ENCODE measurements at places on chromosomes 4 and X.

DNA sequence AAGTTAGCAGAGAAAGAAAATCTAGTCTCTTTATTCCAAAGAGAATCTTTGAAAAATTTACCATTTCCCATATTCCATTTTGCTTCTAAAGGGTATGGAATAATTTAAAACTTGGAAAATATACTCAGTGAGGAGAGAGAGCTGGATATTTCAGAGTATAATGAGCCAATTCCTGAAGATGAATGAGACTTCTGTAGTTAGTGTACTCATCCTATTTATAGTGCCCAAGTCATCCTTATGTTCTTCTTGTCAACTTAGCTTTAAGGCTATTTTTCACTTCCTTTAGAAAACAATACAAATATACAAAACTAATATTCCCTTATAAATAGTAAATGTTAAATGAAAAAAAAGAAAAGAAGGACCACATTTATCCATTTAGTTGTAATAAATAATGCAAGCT lies 302.6 kb downstream of the IQCM start:
- no peak for DNase-seq

- DNase-seq, result no peak
Observed at GRCh38 chrX:23435108-23435507, 100.5 kb downstream of the PTCHD1 start.

- no peak for DNase-seq
Observed at GRCh38 chrX:41960142-41960541, 36.8 kb upstream of the CASK start.

DNA sequence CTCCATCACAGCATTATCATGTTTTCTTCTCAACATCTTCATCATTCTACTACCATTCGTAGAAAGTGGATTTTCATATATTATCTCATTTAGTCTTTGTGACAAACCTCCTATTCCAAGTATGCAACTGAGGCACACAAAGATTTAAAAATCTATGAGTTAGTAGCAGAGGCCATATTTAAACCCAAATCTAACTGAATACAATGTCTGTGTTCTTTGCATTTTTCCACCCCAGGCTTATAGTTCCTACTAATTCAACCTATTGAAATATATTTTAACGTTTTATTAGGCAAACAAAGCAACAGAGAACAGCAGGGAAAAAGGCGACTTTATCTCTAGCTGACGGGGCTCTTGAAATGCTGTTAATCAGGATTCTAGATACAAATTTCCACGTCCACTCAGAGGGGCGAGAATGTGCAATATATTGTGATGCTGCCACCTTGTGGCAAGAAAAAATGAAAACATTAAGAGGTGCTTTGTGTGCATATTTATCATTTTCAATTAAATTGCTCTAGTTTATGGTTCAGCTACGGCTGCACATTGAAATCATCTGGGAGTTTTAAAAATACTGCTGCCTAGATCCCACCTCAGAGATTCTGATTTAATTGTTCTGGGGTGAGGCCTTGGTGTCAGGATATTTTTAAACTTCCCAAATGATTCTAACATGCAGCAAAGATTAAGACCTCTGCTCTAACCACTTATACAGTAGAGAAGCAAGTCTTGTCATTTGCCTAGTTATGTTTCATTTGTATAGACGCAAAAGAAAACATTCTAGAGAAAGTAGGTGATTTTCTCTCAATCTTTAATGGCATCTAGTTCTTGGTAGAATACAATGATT lies 315.9 kb downstream of the MAPK10 start:
- peak; percentile 73 for DNase-seq

- no peak for DNase-seq
Observed at GRCh38 chr4:113776679-113777078, 15.1 kb upstream of the CAMK2D start.

GRCh38 chr4:183057255-183057654 lies 41.8 kb upstream of the WWC2 start:
- DNase-seq, result no peak

- no peak for DNase-seq
Observed at GRCh38 chr4:130073145-130073790, 977.3 kb downstream of the C4orf33 start.

DNA sequence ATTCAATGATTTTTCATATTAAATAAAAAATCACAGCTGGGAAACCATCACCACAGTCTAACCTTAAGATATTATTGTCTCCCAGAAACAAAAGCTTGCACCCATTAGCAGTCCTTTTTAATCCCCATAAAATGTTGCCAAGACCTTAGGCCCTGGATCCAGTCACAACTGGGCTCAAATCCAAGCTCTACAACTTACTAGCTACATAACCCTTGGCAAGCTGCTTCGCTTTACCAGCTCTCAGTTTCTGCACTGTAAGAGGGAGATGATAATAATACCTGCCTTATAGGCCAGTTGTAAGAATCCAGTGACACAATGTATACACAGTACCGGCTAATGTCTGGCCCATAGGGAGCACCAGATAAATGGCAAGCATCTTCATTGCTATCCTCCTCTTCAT lies 400.9 kb upstream of the FGF13 start:
- peak; percentile 73 for DNase-seq

GRCh38 chr4:89371614-89372013 lies 64.0 kb upstream of the GPRIN3 start:
- no peak for DNase-seq

DNA sequence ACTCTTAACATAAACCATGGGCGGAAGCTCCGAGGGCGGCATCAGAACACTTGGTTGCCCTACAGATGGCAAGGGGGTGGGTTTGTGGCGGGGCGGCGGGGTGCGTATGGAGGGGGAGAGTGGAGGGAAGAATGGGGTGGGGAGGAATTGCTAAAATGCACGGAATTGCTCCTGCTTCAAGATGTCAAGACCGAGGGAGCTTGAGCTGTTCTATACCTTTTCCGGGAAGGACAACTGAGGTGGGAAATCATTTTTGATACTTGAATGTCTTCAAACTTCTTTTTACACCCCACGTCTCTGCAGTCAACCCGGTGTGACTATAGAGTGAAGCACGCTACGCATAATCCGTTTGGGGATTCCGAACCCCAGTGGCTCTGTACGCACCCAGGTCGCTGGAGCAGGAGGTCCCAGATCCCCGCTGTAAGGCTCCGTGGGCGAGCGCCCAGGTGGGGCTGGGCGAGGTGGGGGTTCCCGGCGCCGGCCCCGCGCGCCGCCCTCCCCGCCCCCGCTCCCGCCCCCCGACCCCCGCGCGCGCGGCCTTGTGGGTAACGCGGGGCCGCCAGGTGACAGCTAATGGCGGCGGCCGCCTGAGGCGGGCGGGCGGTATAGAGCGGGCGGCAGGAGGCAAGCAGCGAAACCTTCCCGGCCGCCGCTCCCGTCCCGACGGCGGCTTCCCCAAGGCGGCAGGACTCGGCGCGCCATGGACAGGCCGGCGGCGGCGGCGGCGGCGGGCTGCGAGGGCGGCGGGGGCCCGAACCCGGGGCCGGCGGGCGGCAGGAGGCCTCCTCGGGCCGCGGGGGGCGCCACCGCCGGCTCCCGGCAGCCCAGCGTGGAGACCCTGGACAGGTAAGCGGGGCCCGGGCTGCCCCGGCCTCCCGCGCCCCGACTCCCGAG lies at the start of gene MTMR1:
MTMR1 (plus strand) TSS at position 566 of the 894 bp plus-strand sequence; CDS start at position 701, 135 bp downstream.
- no peak for DNase-seq

DNA sequence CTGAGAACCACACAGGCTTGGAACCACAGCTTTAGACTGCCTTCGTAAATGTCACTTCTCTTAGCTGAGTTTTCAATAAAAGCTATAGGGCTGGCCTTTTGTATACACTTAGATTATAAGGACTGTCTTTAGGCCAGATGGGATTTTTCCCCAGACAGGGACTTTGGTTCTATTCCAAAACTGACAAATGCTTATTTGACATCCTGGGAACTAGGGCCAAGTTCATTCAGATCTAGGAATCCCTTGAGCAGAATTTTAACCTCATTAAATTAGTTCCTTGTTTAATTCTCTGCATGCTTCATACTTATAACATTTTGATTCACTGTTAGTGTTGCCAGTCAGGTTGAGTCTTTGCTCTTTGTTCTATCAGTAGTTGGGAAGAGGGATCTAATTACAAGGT lies 23.1 kb downstream of the ZRSR2 start:
- DNase-seq, result no peak

DNA sequence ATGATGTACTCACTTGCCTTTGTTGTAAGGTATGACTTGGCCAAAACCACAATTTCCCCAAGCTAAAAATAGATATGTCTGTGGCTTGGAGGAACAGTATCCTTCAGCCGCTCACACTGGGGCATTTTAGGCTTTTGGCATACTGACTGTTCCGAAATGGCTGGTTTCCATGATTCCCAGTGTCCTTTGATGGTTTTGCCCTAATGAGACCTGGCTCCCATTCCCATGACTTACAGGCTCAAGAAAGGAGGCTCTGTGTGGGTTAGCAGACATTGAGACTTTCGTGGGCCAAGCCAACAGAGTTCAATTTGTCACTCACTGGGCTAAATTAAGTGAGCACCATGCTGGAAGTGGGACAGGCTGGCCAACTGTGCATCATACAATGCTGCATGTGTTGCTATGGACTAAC lies 150.6 kb downstream of the CEP135 start:
- DNase-seq, result no peak

- no peak for DNase-seq
Observed at GRCh38 chr4:107937040-107937439, 5.7 kb downstream of the CYP2U1 start.

GRCh38 chr4:84638092-84638491 lies 55.2 kb downstream of the CDS1 start:
- no peak for DNase-seq

DNA sequence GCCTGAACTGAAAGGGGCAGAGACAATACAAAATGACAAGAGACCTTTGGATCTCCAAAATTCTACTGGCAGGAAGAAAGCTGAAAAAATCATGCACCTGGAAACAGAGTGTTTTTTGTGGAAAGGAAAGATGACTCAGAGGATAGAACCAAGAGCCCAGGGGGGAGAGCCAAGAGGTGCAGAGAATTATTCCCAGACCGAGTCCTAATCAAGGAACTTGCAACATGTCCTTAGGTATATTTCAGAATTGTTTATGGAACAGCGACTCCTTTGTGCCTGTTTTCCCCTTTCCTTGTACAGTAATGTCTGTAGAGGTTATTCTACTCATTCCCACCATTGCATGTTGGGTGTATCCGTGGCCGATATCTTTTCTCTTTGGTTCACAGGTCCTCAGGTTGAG lies 71.7 kb downstream of the YIPF6 start:
- DNase-seq, result no peak

DNA sequence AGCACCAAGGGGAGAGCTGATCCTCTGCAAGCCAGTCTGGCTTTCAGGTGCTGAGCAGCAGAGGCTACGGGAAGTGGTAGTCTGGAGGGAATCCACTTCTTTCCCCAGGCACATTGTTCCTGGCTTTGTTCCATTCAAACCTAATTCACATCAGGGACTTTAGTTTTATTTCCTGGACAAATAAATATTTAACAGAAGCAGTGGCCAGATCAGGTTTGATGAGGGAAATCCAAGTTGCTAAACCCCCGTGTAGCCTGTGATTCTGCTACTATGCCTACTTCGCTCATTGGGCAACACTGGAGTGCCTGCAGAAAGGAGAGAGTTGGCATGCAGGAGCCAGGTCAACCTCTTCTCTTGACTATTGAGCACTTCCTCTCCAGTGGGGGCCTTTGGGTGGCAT lies 13.8 kb upstream of the STBD1 start:
- DNase-seq, result no peak

DNA sequence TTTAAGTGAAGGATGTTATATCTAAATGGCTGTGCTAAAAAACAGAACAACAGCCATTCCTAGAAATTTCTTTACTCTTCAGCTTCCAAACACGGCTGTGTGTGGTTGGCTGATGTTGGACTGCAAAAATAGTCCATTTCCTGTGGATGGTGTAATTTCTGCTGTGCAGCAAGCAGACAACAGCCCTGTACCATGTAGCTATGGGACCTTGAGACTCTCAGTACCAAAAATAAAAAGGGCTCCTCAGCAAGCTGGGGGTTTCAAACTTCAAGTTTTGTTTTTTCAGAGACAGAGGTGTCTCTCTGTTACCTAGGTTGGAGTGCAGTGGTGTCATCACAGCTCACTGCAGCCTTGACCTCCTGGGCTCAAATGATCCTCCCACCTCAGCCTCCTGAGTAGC lies 18.1 kb downstream of the CD40LG start:
- DNase-seq, result no peak

GRCh38 chr4:152696764-152697261 lies 17.0 kb upstream of the TMEM154 start:
- peak; percentile 62 for DNase-seq

DNA sequence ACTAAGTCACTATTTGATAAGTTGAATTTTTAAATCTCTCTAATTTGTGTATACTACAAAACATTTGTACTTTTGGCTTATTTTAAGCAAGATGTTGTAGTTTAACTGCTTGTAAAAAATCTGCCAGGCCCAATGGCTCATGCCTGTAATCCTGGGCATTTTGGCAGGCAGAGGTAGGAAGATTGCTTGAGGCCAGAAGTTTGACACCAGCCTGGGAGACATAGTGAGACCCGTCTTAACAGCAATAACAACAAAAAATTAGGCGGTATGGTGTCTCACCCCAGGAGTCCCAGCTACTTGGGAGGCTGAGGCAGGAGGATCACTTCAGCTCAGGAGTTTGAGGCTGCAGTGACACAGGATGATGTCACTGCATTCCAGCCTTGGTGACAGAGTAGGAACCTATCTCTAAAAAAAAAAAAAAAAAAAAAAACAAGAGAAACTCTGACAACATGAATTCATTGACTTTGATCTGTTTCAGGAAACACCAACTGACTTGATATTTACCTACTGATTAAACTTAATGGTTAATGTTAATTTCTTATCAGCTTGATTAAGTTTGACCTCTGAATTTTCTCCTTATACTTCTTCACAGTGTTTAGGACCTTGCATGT lies 8.9 kb downstream of the FHIP1A start:
- peak; percentile 38 for DNase-seq

DNA sequence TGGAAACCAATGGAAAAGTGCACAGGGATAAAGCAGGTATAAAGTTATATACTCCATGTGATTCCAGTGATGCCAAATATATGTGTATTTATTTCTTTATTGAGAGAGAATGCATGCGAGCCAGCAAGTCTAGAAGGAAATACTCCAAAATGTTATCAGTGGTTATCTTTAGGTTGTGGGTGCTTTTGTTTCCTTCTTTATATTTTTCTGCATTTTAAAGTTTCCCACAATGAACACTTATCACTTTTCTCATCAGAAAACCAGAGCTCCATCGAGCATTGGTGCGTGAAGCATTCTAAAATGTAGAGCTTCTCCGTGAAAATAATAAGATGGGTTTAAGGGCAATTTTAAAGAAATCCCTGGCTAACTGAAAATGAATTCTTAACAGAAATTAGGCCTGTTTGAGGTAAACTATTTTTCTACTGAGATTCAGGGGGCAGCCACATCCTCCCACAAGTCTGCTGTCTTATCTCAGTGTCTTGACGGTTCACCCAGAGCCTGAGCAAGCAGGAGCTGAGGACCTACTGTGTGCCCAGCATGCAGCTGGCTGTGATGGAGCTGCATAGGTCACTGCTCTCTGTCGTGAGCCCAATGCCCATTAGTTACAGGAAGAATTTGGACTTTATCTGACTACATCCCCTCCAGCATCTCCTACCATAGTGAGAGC lies 18.7 kb upstream of the CD40LG start:
- no peak for DNase-seq

- DNase-seq, result no peak
Observed at GRCh38 chr4:90128961-90129495, 1.8 kb downstream of the CCSER1 start.

Measured in fibroblast of mammary gland (primary cell).